Ecto neural progenitor cell (in vitro differentiated cells): ENCODE measurements at places on chromosomes 5 and 9.
A peak's percentile ranks its signal among the peaks of the same experiment; 100 is the strongest.

DNA sequence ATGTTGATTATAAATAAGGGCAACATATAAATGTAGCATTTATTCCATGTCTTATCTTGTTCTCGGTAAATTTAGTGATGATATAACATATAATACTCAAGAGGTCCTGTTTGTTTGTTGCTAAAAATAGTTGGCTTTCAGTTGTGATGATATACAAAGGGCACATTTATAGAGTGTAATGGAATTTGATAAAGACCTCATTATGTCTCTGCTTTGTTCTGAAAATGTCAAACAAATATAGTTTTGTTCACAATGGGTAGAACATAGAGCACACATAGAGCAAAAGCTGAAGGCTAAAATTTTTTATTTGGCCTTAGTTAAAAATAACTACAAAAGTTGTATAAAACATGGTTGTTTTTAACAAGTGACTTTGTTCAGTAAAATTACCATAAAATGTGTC, 477.1 kb upstream of the SMC2 start:
- DNase-seq: no peak

GRCh38 chr9:129665814-129666520, 520 bp downstream of the PRRX2 start:
- DNase-seq: peak; percentile 66

- no peak for DNase-seq
These were observed 107.6 kb upstream of the PITX1 start for GRCh38 chr5:135141303-135142268.

DNA sequence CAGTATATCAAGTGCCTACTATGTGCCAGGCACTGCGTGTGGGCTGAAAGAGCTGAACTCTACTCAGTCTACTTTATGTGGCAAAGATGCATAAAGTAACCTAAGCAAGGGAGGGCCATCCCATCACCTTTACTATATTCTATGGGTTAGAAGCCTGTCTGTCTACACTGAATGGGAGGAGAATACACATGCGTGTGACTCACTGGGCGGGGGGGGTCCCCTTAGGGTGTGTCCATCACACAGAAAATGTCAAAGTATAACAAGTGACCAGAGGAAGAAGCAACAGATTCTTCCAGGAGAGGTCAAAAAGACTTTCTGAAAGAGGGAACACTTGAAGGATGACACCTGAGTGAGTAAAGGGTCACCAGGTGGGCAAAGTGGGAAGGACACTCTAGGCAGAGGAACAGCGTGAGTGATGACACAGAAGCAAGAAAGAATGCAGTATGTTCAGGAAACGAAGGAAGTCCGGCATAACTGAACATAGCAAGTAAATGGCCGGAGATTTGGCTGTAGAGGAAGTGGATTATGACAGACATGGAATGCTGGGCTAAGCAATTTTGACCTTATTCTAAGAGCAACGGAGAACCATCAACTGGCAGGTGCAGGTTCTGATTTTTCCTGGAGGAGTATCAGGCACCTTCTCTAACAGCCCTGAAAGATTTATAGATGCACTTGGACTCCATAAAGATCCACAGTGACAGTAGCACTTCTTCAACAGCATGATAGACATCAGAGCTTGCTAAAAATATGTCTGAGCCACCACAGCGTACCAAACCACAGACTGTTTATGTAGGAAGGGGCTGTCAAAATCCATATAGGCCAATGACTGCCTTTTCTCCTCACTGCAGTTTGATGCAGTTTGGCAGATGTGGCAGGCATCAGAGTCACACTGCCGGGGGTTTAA, 8.0 kb upstream of the WHRN start:
- DNase-seq: no peak

DNA sequence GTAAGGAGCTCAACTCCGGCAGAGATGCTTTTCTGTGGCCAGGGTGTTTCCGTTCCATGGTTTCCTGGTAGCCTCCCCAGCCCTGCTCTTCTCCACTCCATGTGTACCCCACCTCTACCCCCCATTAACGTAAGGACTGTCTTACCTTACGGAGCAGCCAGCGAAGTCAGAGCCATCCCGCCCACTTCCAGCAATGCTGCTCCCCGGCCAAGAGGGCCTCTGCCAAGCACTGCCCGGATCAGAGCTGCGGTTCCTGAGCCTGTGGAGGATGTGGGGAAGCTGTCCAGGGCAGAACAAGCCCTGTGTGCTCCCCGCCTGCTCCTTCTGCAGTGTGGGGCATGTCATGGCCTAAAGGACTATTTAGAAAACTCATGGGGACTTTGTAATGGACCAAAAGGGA, 261.2 kb downstream of the GADD45G start:
- no peak for DNase-seq

DNA sequence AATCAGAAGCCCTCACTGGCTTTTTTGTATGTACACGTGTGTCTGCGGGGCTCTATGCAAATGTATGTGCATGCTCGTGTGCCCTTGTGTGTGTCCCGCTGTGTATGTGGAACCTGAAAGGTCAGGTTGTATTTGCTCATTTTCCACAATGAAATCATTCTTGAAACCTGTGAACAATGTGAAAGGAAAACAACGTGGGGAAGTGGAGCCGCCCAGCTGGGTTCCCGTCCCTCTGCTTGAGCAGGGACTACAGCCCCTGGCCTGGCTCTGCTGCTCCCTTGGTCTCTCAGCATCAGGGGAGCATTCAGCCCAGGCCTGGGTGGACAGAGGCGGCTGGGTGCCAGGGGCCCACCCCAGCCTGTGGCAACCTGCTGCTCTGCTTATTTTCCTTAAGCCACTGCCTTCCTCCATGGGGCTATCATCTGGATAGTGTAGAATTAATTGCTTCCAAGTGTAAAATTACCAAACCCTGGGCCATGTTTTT, 3.0 kb downstream of the ECSCR start:
- DNase-seq: no peak

DNA sequence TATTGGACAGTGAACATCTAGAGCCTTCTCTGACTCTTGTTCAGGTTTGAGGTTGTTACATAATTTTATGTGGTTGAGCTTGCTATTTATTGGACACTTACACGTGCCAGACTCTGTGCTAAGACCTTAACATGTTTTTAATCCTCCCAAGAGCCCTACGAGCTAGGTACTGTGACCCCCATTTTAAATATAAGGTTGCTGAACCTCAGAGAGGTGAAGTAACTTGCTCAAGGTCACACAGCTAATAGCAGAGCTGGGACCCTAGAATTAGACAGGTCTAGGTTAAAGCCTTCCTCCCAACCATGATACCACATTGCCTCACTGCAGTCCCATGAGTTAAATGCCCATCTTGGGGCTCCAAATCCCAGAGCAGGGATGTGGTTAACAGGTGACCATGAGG, 135.7 kb upstream of the PITX1 start:
- no peak for DNase-seq

GRCh38 chr9:74711341-74711740, 176.4 kb downstream of the TRPM6 start:
- DNase-seq: no peak

- DNase-seq: no peak
These were observed 10.7 kb upstream of the SLC22A4 start for GRCh38 chr5:132283423-132284043.

- no peak for DNase-seq
These were observed 6.6 kb upstream of the NFIB start for GRCh38 chr9:14320271-14321181.

GRCh38 chr5:95134326-95134725, 150.6 kb downstream of the MCTP1 start:
- DNase-seq: no peak

- DNase-seq: no peak
These were observed 200.5 kb downstream of the EFNA5 start for GRCh38 chr5:107470295-107470582.

DNA sequence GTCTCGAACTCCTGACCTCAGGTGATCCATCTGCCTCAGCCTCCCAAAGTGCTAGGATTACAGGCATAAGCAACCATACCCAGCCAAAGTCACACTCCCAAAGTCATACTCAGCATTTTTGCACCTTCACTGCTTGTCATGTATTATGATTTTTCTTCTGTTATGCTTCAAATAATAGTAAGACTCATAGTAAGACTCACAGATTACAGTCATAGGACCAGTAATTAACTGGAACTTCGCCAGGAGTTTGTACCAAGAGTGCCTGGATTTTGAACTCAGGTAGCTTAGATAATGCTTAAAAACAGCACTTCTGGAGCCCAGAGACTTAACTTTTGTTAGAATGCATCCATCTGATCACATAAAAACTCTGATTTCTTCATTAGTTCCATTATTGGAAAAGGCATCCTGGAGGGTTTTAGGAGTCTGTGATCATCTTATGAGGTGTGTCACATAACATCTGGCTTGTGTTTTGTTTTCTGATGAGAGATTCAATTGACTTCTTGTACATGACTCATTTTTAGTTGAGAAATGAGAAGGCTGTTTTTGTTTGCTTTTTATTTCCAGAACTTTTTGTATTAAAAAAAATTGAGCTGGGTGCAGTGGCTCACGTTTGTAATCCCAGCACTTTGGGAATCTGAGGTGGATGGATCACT, 131.5 kb downstream of the ADAMTS19 start:
- DNase-seq: no peak

DNA sequence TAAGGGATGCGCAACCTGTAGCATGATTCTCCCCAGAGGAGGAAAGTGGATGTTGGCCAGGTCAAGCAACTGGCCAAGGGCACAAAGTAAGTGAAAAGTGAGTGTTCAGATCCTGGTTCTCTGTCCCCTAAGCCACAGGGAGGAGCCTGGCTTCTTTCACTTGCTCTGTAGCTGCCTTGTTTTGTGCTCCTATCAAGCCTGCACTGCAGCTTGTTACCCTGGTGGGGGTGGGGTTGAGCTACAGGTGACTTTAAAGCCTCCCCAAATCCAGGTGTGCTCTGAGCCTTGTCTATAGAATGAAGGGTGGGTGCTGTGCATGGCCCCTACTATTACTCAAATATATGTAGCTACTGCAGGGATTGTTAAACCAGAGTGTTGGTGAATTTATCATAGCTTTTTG, 32.9 kb downstream of the RALGPS1 start:
- DNase-seq: no peak

DNA sequence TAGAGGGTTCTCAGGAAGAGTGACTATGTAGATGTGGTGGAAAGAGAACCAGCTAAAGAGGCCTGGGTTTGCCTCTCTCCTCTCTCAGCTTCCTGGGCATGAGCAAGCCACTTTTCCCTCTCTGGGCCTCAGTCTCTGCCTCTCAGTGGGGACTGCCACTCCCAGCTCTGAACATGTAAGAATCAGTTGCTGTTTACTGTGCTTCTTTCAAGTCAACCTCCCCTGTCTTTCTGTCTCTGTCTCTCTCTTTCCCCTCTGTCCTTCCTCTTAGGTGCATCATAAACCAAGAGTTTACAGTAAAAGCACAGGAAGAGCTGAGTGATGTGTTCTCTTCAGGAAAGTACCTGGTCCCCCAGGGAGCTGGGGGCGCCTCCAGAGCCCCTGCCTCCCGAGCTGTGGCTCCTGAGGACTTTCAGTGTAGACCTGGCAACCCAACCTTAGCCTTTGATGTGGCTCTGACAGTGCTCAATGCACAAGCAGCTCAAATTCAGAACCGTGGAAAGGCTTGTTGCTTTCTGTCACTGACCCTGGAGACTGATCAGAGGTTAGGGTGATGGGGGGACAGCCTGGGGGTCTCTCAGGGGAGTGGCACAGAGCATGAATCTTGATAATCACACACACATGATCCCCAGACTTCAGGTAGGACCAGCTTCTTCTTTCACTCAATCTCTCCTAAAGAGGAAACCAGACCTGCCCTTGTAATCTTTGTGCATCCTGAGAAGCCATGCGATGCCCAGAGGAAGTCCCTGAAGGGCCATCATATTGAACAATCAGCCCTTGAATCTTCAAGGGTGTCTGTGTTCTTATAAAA, 59.4 kb upstream of the TNFSF8 start:
- no peak for DNase-seq

- DNase-seq: no peak
These were observed 25.4 kb upstream of the NR3C1 start for GRCh38 chr5:143428738-143429420.

DNA sequence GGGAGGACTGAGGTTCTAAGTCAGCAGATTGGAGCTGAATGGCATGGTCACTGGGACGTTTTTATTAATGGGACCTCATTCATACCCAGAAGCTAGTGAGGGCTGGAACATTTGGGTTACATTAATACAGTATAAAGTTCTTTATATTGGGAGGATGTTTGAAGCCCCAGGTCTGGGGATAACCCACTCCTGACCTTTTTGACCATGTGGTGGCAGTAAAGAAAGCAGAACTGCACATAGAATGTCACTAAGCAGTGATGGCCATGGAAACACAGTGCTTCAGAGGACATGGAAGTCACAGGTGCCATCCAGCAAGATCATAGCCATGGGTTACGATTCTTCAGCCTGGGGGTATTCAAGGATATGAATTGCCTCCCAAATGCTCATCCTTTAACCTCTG, 176.0 kb downstream of the ATP10B start:
- no peak for DNase-seq

- no peak for DNase-seq
These were observed 403.4 kb downstream of the MAN2A1 start for GRCh38 chr5:110092955-110093785.

GRCh38 chr9:92506184-92506857, 24.0 kb upstream of the ASPN start:
- no peak for DNase-seq

- DNase-seq: peak; percentile 90
These were observed 75.1 kb downstream of the FGF18 start for GRCh38 chr5:171494452-171495121.

DNA sequence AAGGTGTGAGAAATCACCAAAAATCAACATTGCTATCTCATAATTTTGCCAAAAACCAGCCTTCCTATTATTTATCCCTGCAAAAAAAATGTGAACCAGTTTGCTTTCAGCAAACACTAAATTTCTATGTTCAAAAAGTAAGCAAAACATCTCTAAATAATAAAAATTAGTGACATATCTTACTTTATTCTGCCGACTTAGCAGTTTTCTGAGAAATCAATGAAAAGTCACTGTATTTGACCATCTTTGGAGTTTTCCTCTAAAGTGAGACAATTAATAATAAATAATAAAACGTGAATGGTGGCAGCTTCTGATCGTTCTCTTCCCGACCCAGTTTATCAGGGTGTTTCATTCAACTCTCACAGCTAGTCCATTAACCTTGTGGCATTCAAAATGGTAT, 158.6 kb upstream of the TARS1 start:
- no peak for DNase-seq

DNA sequence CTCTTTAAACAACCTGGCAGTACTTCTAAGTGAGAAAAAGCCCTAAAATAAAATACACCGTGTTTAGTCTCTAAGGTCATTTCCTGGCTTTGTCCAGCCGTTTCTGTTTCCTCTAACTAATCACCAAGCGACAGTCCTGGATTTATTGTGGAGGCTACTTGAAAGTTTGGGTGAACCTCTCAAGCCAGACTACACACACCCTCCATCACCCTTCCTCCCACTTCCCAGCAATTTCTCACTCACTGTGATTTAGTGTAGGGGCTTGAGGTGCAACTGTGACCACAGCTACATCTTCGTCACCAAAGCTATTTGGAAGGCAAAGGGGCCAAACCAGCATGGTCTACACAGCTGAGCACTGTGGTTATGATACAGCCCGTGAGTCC, 240.0 kb upstream of the SLC24A2 start:
- DNase-seq: no peak

DNA sequence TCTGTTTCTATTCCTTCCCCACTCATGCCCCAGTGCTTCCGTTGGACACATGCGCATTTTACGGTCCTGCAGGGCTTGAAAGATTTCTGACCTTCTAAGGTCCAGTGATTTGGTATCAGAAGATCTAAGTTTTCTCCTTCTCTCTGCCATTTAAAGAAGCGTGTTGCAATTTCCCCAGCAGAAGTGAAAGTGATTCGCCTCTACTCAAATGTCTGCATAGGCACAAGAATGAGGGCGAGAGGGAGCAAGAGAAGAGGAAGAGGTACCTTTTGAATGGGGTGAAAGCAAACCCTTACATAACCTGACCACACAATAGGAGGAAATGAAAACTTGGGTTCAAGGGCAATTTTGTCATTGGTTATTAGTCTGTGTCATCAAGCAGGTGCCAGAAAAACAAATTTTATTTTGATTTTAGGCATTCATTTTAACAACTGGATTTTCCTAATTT, 31.7 kb upstream of the NR3C1 start:
- no peak for DNase-seq
